ENCODE measurements at places on chromosomes 6 and 20.

DNA sequence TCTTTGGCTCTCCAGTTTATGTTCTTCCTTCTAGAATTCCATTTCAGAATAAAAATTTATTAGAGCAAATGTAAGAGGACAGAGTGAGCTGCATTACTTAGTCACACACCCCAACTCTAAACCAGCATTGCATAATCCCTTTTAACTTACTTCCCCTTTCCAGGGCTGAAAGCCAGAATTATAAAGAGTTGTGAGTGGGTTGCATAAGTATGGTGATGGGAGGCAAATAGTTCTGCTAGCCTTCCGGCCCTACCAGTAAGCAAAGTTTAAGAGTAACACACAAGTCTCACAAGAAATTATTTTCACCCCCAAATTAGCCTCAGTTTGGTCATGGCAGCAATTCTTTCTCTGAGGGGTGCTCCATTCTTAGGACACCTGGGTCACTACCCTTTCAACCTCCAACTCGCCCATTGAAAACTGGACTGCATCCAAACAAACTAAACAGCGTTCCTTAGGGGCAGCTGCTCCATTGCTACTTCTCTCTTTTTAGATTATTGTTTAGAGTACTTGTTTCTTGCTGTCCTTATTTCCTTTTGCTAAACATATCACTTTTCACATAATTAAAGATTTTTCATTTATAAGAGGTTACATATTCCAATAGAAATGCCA, 1.6 kb downstream of the KIAA0408 start:
- no peak for DNase-seq

- no peak for DNase-seq
Measured at GRCh38 chr6:41494212-41495110, 51.7 kb upstream of the FOXP4 start.

DNA sequence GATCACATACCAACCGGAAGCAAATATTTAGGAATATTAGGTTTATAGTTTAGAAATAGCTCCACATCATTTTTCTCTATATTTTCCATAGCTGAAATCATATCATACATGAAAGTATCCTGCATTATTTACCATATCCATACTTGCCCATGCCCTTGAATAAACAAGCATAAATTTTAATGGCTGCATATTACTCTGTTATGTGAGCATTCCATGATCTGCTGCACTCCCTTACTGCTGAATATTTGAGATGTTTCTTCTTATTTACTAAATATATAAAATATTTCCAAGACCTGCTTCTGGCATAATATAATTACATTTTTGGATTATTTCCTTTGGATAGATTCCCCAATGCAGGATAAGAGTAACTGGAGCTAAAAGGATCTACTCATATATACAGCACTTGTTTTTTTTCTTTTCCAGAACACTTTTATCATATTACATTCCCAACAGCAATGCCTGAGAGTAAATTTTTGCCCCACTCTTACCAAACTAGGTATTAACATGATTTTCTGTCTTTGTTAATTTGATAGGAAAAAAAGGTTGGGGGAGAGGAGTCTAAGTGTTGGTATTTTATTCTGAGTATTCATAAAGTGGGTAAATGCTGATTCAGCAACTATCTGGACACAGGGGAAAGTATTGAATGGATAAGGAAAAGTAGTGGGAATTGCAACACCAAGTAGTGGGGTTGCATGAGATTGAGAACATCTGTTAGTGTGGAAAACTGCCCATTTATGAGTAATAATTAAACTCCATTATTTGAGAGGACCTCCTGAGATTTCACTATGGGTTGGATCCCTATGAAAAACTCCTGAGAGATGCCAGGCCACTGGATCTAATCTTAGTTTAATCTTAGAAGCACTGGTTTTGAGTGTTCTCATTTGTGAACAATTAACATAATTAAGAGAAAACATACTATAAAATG, 76.0 kb downstream of the MAN1A1 start:
- no peak for DNase-seq

- no peak for DNase-seq
Measured at GRCh38 chr20:49161428-49162152, 26.5 kb downstream of the STAU1 start.

Data from uterus (tissue), 4 donors.